B cell (primary cell): ENCODE measurements at places on chromosomes 11 and 22.

- DNase-seq = peak; percentile 72
These were observed 5.8 kb downstream of the MS4A12 start for GRCh38 chr11:60498399-60498798.

GRCh38 chr11:117279711-117280376 lies 11.3 kb upstream of the BACE1-AS start:
- no peak for DNase-seq

- peak; percentile 77 for DNase-seq
These were observed 29.7 kb upstream of the SORL1-AS1 start for GRCh38 chr11:121482231-121483129.

DNA sequence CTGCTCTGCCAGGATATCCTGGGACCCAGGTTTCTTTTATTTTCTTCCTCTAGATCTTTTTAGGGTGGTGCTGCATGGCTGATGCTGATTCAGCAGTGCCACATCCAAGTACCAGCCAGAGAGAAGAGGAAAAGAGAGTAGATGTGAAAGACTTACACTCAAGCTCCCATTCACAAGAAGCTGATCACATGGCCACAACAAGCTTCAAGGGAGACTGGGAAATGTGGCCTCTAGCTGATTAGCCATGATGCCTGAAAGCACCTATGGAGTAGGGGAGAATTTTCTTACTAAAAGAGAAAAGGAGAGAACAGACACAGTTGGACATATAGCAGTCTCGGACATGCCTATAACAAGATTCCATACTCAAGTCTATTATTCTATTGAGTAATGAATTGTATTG lies 34.4 kb upstream of the FJX1 start:
- no peak for DNase-seq

DNA sequence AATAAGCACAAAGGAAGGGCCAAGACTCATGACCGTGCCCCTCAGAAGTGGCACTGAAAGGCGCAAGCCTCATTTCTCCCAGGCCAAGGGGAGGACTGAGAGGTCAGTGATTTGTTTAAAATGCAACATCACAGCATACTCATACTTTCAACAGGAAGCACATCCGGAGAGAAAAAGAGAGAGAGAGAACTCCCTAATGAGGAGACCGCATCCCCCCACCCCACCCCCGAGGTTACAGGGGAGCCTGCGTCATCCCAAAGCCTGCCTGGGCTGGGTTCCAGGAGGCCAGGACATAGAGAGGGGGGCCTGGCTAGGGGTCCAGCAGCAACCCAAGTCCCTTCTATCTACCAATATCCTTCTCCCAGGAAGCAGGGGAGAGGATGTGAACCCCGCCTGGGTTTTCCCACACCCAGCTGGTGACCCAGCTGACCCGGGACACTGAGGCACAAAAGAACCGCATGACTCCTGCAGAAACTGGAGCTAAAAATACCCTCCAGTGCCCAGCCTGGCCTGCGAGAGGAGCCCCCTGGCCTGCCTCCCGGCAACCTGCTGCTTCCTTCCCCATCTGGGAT lies 3.8 kb downstream of the CSNK1E start:
- DNase-seq = no peak

DNA sequence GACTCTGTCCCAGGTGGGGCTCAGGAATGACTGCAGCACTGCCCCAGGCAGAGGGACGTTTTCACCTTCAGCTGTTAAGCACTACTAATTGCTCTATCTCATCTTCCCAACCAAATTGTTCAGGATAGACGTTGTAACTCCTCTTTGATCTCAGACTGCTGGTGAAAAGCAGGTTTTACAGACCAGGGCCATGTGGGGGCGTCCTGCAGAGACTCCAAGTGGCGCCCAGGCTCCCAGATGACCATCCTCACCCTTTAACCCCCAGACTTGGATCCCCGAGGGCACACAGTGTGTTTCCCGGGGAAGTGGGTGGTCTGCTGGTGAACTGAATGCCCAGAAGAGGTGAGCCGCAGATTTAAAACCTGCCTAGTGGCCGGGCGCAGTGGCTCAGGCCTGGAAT lies 23.9 kb downstream of the FADD start:
- no peak for DNase-seq

DNA sequence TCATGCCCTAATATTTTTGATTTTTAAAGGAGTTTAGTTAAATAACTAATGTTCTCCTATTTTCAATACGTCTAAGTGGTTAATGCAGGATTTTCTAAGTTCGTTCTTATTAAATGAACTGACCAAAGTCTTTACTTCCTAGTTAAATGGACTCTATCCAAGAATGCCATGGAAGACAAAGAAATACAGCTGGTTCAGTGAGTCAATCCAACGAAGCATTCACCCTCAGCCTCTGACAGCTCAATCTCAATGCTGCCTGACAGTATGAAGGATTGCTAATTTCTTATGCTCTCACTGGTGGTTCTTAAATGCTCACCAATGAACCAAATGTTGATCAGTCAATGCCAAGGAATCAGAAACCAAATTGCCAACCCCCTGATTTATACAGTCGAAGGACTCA lies 219.4 kb downstream of the CADM1 start:
- DNase-seq = no peak

DNA sequence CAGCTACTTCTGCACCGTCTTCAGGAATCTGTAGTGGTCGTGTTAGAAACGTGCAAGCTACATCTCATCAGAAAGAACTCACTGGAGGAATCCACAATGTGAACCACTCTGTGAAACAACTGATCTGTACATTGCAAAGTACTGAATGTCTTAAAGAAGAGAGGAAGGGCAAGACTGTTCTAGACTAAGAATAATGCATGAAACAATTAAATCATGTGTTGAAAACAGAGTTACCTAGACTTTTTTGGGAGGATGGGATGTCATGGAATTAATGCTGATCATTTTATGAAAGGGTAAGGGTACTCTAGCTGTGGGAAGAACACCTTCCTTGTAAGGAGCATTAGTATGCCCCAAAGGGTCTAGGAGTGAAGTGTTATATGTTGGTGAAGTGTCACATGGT lies 60.6 kb upstream of the YPEL1 start:
- DNase-seq = no peak

DNA sequence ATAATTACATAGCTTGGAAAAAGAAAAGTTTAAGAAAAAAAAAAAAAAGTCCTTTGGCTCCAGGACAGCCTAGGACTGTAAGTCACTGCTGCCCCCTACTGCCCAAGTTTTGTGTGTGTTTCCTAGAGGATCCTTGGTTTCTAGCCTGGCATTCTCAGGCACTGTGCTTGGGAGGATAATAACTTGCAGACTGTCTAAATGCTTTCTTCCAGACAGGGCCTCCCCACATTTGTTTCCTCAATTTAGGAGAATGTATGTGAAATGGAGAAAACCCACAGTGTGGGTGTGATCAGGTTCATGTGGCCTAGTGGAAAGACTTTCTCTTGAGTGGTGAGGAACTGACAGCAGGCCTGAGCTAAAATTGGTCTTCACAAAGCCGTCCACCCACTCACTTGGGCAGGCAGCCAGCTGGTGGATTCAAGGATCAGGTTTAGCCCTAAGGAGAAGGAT lies 191.0 kb downstream of the NAV2 start:
- peak; percentile 39 for DNase-seq
